NCI-H524 (cell line): ENCODE measurements at places on chromosomes 2 and 18.
A peak's percentile ranks its signal among the peaks of the same experiment; 100 is the strongest.

DNA sequence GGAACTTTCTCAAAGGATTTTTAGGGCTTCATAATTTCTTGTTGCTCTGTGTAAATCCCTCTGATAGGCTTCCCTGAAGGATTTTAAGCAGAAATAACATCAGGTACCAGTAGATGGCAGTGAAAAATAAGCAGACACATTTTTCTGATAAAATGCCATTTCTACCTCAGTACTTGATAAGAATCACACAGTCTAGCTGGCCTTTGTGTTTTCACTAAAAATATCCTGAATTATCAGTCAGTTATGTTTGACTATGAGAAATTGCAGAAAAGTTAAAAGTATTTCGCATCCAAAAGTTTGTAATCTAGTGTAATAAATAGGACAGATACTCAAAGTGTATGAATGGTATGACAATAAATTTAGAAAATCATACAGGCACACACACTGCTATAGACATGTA lies 68.7 kb downstream of the DNAJC10 start:
- peak; percentile 59 for DNase-seq

DNA sequence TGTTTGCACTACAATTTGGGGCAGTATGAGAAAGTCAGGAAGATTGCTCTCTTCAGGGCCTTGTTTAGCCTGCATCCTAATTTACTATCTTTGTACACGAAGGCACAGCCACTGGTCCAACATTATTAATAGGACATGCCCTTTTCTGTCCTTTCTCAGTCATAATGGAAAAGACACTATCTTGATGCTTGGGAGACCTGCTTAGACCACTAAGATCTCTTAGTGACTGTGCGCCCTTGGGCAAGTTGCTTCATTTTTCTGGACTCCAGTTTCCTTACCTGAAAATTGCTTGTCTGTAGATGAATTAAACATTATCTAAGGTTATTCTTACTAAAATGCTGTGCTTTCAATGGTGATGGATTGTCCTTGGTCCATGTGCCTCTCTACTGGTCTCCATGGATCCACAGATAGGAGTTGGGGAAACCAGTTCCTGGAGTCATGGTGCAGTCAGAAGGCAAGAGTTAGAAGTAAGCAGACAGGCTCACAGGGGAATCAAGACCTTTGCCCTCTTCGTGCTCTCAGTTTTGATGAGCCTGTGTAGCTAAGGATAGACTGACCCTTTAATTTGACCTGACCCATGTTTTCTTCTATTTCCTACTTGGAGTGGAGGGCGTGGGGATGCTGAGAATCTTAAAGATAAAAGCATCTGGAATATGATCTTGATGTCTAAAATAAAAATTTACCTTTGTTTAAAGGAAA lies 114.0 kb downstream of the RAPGEF4 start:
- no peak for DNase-seq

DNA sequence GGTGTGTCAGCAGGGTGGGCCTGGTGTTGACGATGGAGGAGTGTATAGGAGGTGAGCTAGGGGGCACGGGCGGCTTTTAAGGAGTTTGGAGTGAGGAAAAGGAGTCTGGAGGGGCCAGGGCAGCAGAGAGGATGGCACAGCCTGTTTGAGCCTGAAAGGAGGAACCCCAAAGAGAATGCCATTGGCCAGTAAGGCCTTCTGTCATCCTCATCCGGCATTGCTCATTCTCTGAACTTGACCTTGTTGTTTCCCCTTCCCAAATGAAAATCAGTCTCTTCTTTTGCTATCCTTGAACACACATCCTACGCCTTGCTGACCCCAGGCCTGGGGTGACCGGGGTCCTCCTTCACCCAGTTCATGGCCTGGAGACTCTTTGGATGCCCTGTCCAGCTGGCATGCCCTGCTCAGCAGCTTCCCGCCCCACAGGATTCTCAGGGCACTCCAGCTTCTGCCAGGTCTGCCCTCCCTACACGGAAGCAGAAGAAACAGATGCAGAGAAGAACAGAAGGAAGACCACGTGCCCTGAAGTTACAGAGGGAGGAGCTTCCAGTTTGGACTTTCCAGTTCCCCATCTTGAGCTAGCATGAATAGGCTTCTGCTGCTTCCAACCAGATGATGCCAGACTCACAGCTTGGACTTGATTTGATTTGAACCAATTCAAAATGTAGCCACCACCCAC lies 20.5 kb upstream of the KIF3C start:
- peak; percentile 38 for DNase-seq

GRCh38 chr2:106868275-106868674 lies 17.7 kb downstream of the ST6GAL2 start:
- DNase-seq = peak; percentile 66

DNA sequence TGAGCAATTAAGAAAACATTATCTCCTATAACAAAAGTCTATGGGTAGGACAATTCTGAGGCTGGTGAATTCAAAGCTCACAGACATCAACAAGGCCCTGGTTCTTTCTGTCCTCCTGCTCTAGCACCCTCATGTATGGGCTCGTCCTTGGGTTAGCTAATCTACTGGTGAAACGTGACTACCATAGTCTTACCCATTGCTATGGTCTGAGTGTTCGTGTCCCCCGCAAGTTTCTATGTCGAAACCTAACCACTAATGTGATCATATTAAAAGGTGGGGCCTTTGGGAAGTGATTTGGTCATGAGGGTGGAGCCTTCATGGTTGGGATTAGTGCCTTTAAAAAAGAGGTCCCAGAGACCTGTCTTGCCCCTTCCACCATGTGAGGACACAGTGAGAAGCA lies 564.7 kb downstream of the TNS1 start:
- no peak for DNase-seq

DNA sequence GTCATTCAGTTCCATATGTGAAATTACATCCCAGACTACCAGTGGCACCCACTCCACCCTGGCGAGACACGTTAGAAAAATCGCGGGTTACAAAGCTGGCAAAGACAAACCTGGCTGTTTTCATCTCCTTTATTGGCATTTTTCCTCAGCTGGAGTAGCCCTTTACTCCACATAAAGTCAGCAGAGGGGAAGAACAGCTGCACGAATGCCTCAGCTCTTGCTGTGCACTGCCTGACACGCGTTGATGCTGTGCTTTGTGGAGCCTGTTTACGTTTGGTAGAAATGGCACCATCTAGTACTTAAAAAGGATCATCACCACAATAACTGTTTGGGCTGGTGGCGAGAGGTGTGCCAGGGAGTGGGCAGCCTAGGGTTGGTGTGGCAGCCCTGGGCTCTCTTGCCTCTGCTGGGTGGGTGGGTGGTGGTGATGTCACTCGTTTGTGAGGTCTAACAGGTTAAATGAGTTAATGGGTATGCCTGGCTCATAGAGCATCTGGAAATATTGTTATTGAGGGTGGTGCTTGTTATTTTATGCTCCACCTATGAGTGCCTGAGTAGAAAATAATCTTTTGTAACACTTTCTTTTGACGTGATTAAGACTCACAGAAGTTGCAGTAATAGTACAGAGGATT lies 16.4 kb downstream of the FARP2 start:
- peak; percentile 43 for DNase-seq

- DNase-seq = no peak
Measured at GRCh38 chr2:239913636-239914417, 111.3 kb downstream of the NDUFA10 start.
